Left lobe of liver (tissue), 2 donors: ENCODE measurements at places on chromosomes 2 and 18. TPM values are rescaled to one million over a fixed set of nuclear protein-coding genes. Genes with fewer than 3 reads are reported as not detected.

Gene CRYBA2
- total RNA-seq: not detected

Gene PMAIP1
- total RNA-seq: 0.28 TPM

Gene IL1RN
- total RNA-seq: 16.0 TPM

Gene MALL
- total RNA-seq: 1.6 TPM

Gene SPTBN1
- total RNA-seq: 108 TPM

Gene WNT6
- 0.28 TPM for total RNA-seq

Gene NEURL3
- 0.43 TPM for total RNA-seq

Gene MEP1B
- total RNA-seq: 1.3 TPM
